ENCODE measurements at places on chromosomes 7 and 10.

DNA sequence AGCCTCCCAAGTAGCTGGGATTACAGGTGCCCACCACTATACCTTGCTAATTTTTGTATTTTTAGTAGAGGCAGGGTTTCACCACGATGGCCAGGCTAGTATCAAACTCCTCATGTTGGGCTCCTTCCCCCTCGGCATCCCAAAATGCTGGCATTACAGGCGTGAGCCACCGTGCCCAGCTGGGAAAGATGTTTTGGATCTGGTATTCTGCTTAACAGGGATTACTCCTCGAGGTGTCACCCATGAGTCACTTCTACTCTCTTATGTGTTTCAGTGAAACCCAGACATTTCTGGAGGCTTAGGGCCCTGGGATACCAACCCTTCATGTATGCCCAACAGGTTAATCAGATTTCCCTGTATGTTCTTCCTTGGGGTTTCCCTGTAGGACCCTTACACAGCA, 11.8 kb upstream of the OPN4 start:
- DNase-seq, result peak; percentile 16

DNA sequence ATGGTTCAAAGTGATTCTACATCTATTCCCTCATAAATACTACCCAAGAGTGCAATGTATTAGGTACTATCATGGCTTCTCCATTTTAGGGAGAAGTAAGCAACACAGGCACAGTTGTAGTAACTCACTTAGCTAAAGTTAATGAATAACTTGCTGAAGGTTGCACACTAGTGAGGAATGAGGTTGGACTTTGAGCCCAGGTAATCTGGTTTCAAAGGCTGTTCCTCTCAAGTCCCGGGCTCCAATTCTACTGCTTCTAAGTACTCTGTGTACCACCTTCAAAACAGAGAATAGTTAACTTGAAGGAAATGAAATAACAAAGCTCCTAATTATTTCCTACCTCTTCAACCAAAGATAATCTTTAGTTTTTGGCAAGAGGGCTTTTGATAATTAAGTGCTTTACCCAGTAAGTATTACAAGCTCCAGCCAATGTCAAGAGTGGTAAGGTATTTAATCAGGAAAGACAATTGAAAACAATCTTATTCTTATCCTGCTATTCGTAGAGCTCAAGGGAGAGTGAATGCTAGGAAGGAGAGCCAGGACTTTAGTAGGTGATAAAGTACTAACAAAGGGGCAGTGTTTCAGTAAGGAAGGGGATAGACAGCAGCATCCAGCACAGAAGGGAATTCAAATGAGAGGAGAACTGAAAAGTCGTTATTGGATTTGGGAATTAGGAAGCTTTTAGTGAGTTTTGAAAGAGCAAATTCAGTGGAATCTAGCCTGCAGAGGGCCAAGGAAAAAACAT, 158.2 kb upstream of the PTPRZ1 start:
- DNase-seq, result no peak

DNA sequence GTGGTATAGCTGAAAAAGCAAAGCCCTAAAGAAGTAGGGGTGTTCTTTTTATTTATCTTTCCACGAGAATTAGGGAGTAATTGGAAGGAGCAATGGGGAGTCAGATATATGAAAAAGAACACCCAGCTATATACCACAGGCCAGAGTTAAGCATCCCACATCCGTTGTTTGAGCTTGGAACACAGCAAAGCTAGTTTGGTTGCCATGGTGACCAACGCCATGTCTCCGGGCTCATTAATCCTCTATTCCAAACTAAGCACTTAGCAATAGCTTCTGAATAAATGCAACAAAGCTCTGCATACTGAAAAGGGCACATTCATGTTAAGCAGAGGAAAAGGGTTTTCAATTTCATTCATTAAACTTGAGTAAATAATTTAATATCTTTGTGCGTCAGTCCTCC, 23.5 kb downstream of the ASB4 start:
- no peak for DNase-seq

- no peak for DNase-seq
Measured at GRCh38 chr10:132421847-132422751, 25.1 kb downstream of the PWWP2B start.

GRCh38 chr7:151631570-151631952, 111.9 kb upstream of the RHEB start:
- DNase-seq, result peak; percentile 57

- no peak for DNase-seq
Measured at GRCh38 chr10:82628373-82628772, 753.4 kb downstream of the NRG3 start.

GRCh38 chr10:60338786-60339185, 50.9 kb downstream of the ANK3 start:
- no peak for DNase-seq

DNA sequence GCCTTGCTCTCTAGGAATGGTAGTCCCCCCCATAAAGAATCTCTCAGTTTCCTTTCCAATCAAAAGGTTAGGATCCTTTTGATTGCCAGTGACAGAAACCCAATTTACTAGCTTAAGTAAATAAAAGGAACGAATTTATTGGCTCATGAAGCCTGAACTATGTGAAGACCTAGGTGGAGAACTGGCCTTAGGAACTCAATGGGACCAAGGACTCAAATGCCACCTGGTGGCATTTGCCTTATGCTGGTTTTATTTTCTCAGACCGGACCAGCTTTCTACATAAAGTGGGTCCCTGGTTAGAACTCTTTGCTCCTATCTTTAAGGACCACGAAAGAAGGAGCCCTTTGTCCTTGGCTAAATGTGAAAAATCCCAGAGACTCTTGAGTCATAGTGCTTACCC, 25.4 kb downstream of the CFTR start:
- no peak for DNase-seq

DNA sequence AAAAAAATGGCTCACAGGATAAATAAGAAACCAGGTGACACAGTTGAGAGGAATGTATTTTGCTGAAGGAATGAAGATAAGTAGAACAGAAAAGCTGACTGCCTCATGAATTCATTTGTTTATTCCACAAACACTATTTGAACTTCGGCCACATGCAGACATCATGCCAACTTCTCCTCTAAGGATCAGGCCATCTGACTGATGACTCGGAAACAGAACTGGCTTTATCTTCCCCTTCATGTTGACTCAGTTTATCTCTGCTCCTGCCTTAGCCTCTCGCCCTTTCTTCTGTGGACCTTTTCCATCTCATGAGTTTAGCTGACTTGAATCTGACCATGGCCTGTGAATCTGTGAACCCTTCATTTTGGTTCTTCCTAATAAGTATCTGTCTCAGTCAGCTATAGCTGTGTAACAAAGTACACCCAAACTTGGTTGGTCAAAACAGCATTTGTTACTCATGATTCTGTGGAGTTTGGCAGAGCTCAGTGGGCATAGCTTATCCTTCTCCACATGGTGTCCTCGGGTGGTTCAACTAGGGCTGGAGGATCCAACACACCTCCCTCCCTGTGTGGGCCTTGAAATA, 44.0 kb upstream of the GRID1 start:
- no peak for DNase-seq

DNA sequence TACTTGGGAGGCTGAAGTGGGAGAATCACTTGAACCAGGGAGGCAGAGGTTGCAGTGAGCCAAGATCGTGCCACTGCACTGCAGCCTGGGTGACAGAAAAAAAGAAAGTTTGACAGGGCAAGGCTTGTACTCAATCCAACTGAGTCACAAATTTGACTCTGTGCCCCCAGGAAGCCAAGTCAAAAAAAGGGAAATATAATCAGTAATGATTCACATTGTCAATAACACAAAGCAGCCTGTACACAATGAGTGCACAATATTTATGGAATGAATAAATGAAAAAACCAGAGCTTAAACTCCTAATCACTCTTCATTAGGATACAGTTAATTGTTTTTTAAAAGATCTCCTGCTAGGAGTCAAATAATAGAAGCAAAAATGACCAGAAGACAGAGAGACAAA, 6.4 kb downstream of the NAPEPLD start:
- DNase-seq, result no peak

DNA sequence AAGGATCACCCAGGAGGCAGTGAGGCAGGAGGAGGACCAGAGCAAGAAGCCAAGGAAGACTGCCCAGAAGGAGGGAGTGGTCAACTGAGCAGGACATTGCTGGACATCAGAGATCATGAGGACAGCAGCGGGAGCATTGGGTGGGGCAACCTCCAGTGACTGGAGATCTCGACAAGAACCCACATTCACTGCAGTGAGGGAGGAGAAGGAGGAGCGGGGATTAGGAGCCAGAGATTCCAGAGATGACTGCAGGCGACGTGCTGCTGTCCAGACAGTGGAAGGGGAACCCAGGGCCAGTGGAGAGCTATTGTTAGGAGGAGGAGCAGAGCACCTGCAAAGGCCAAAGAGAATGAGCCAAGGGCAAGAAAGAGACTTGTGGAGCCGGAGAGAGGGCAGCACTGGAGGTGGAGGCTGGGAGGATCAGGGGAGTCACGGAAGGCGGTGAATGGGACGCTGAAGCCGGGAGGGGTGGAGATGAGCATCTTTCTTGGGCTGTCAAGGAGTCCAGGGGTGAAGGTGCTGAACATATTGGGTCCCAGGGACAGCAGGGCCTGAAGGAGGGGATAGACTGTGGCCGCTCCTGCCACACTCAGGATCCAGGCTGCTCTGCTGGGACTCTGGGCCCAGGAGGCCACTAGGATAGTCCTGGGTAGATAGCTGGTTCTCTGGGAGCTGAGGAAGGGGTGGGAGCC, 140.1 kb upstream of the UNC5B start:
- DNase-seq, result no peak

DNA sequence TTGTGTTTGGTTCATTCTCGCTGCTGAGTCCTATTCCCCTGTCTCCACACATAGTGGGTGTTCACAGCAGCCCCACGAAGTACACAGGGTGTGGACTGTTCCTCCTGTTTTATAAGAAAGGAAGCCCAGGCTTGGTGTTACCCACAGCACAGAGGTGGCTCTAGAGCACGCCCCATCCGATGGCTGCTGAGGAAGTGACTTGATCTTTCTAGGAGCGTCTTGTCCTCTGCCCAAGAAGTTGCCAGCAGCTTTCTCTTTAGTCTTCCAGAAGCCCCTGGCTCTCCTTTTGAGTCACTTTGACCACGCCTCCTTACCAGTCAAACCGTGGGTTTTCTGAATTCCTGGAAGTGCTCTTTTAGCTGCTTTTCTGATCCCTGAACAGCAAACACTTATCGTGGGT, 94.0 kb downstream of the GRK5 start:
- no peak for DNase-seq

DNA sequence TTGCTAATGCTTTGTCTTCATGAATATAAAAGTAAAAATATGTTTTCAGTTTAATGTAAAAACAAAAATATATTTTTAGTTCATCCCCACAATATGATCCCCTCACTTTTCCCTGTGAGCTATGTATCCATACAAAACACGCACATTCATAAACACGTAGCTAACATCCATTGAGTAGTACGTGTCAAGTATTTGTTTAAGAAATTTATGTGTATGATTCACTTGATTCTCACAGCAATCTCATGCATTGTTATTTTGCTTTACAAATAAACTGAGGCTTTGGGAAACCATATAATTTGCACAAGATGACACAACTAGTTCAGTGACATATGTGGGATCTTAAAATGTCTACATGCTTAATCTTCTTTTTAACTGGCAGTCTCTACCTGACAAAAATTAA, 329.6 kb upstream of the SEMA3C start:
- DNase-seq, result no peak

DNA sequence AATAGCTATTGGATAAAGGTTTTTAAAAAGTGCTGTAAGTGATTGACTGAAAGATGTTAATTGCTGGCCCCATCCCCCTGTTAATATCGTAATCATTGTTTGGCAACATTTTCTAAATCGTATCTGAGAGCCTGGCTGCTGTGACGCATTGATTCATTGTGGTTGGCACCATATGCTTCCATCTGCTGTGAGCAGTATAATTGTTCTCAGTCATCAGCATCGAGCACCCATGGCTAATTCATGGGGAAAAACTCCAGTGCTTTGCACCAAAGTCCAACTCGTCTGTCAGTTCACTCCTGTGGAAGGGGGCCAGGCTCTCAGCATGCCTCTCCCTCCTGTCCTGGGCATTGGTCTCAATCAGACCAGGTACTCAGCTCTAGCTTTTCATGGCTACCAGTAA, 205.2 kb downstream of the STK31 start:
- DNase-seq, result no peak

- DNase-seq, result no peak
Measured at GRCh38 chr10:26642896-26643653, 54.4 kb upstream of the PDSS1 start.

DNA sequence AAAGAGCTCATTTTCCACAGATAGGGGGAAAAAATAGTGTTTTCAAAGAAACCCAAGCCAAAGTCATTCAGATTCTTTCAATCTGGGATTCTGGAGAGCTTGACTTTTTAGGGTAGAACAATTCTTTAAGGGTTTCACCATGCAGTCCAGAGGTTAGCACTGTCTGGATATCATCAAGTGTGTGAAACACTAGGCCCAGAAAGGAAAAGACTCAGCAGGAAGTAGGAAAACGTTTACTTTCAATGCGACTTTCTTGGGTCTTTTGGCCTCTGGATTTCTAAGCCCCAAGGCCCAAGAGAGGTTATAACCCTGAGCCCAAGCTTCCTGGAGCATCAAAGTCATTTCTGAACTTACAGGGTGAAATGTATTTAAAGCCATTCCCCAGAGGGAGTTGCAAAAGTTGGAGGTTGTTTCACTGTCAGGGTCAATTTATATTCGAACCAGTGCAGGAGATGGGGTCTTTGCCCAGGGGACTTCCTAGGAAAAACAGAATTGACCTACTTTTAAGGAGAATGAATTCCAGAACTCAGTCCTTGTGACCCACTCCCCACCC, 158.0 kb downstream of the C7orf25 start:
- no peak for DNase-seq

DNA sequence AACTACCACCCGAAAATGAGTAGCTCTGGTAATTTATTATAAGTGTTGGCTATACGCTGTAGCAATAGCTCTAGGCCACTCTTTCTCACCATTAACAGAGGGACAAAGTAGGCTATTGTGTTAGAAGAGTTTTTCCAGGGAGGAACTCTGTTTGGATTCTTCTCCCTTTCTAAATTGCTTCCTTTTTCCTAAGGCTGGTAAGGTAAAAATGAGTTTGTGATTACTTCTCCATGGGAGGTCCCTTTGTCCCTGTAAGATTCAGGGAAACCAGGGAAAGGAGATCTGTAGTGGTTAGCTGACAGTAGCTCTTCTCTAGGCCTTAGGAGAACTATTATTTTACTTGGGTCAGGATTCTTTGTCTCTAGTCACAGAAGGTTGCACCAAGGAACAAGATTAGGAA, 23.2 kb upstream of the SEMA3E start:
- no peak for DNase-seq

- DNase-seq, result no peak
Measured at GRCh38 chr7:105643851-105644250, 62.6 kb upstream of the EFCAB10 start.

DNA sequence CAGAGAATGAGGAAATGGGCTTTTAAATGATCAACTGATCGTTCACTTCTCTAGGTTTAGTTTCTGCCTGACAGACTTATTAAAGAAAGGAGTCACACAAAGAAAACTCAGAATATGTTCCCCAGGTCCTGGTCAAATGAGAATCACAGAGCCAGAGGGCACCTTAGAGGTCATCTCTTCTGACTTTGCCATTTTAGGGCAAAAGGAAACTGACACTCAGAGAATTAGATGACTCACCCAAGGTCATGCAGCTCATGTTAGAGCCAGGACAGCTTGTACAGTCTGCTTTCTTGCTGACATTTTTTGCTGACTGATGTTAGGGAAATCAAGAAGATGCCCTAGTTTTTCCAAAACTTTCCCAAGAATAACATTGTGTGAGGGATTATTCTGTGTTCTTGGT, 312.7 kb upstream of the SP8 start:
- no peak for DNase-seq

GRCh38 chr7:72343991-72344390, 68.1 kb downstream of the CALN1 start:
- DNase-seq, result no peak

GRCh38 chr10:102791754-102792395, 45.3 kb downstream of the CYP17A1 start:
- no peak for DNase-seq

GRCh38 chr7:54831046-54831643, 72.1 kb upstream of the SEC61G start:
- DNase-seq, result no peak

All from HEK293T (cell line).